NCI-H1436 treated with DMSO at 0.1 percent for 48 hours (cell line): ENCODE measurements at places on chromosomes 3 and 15.

GRCh38 chr3:22951910-22952309 lies 251.2 kb upstream of the UBE2E2 start:
- DNase-seq = no peak

DNA sequence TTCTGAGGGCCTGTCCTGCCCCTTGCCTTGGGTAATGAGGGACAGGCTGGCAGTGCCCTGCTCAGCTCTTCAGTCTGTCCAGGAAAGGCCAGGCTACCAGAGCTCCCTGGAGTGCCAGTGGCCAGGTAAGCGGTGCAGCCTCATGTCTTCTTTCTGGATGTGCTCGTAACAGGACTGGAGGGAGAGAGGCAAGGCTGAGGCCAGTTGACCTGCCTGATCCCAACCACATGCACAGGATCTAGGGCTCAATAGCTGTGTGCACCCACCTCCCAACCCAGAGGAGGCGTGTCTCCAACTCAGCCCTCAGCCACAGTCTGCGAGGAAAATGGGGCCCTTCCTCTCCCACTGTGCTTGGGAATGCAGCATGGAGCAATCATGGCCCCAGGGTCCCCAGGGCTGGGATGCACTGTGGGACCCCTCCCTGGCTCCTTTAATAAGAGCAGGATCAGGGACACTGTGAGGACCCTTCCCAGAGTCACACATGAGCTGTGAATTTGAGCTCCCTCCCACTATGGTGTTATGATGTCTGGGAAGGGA lies 22.5 kb downstream of the ALS2CL start:
- DNase-seq = no peak

GRCh38 chr3:55484801-55485791 lies 2.0 kb downstream of the WNT5A start:
- DNase-seq = no peak

- no peak for DNase-seq
Observed at GRCh38 chr15:33013827-33014445, 180.6 kb downstream of the FMN1 start.

DNA sequence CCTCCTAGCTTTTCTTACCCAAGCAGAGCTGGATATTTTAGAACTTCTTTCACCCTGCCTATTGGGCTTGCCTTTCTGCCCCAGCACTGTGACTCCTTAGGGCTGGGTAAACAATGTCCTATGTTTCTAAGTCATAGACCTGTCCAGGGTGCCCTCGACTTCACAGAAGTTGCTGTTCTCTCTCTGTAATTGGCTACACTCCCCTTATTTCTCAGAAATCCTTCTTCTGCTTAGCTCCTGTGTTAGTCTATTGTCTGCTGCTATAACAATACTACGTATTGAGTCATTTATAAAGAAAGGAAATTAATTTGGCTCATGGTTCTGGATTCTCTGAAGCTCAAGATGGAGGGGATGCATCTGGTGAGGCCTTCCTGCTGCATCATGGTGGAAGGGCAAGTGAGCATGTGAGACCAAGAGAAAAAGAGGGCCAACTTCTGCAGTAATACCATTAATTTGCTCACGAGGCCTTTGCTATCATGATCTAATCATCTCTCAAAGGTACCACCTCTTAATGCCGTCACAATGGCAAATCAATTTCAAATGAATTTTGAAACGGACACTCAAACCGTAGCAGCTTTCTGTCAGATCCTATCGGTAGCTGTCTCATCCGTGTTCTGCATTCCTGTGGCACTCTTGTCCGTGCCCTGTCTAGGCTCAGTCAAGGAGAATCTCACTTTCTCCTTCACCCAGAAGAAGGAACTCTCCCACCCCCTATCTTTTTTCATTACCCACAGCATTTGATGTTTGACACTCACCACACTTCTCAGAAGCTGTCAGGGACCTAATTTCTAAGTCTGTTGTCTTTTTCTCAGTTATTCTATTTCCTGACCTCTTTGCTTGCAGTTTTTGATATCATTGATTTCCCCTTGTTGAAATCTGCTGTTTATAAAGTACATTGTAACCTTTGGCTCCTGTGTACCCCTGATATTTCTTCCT lies 22.3 kb upstream of the GPR171 start:
- no peak for DNase-seq

GRCh38 chr3:138196023-138196422 lies 8.9 kb downstream of the ARMC8 start:
- DNase-seq = no peak

GRCh38 chr3:56725175-56725574 lies 42.1 kb upstream of the TASOR start:
- no peak for DNase-seq

GRCh38 chr15:78103406-78104118 lies 11.2 kb downstream of the SH2D7 start:
- no peak for DNase-seq

DNA sequence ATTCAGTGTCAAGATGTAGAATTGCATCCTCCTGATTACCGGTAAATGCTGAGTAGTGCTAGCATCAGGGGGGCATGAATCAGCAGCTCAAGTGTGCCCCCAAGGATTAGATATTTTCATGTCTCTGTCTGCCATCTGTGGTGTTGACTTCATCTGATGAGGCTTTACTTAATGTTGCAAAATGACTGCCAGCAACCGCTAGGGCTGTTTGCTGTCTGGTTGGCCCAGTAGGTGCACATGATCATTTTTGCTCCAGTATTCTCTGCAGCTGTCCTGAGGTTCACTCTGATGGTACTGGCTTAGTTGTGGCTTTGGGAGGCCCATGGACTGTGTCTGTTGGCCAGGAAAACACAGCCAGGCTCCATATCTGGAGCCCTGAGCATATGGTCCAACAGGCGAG lies 316.4 kb downstream of the SOX2 start:
- no peak for DNase-seq

GRCh38 chr3:525415-525814 lies 328.9 kb downstream of the CHL1 start:
- no peak for DNase-seq
